ENCODE measurements at places on chromosomes 5 and 9.

GRCh38 chr9:129163753-129164152, 14.3 kb downstream of the IER5L start:
- no peak for DNase-seq

DNA sequence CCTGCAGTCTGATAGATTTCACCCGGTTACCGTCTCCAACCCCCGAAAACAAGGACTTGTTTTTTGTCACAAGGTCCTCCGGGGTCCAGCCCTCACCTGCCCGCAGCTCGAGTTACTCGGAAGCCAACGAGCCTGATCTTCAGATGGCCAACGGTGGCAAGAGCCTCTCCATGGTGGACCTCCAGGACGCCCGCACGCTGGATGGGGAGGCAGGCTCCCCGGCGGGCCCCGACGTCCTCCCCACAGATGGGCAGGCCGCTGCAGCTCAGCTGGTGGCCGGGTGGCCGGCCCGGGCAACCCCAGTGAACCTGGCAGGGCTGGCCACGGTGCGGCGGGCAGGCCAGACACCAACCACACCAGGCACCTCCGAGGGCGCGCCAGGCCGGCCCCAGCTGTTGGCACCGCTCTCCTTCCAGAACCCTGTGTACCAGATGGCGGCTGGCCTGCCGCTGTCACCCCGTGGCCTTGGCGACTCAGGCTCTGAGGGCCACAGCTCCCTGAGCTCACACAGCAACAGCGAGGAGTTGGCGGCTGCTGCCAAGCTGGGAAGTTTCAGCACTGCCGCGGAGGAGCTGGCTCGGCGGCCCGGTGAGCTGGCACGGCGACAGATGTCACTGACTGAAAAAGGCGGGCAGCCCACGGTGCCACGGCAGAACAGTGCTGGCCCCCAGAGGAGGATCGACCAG, 121.3 kb downstream of the DAB2IP start:
- no peak for DNase-seq

DNA sequence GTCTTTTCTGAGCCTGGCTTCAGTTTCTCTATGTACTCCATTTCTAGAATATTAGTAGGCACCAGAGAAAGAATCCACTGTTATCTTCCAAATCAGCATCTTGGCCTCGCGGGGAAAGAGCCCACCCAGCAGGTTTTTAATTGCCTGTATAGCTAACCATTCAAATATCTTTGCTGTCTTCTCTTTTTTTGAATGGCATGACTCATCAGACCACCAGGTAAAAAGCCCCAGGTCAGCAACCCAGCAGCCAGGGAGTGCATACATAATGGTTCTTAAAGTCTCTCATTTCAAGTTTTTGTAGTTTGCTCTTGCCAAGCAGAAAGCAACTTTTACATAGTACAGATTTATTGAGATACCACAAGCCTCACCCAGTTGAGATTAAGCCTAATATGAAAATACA, 50.7 kb downstream of the TMEM167A start:
- DNase-seq: no peak

- DNase-seq: no peak
Observed at GRCh38 chr5:54148067-54148845, 162.1 kb downstream of the ARL15 start.

GRCh38 chr5:73908846-73909245, 282.9 kb downstream of the ARHGEF28 start:
- no peak for DNase-seq

- no peak for DNase-seq
Observed at GRCh38 chr5:58505971-58506640, 14.9 kb downstream of the GAPT start.

GRCh38 chr5:55711507-55712022, 559 bp downstream of the SLC38A9 start:
- no peak for DNase-seq

DNA sequence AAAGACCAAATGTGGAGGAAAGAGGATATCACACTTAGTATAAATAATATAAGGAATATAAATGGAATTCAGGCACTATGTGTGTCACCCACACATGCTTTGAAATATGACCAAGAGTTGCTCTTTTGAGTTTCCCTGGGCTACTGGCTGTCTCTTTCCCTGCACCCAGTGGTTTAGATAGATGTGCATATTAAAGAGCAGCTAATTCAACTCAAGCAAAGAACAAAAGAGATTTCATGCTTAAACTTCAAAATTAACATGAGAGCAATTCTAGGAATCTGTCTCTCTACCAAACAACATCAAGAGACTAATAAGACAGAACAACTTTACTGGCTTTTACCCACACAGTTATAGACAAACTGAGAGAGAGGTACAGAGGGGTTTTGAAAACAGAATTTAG, 38.0 kb upstream of the ITGA1 start:
- DNase-seq: no peak

DNA sequence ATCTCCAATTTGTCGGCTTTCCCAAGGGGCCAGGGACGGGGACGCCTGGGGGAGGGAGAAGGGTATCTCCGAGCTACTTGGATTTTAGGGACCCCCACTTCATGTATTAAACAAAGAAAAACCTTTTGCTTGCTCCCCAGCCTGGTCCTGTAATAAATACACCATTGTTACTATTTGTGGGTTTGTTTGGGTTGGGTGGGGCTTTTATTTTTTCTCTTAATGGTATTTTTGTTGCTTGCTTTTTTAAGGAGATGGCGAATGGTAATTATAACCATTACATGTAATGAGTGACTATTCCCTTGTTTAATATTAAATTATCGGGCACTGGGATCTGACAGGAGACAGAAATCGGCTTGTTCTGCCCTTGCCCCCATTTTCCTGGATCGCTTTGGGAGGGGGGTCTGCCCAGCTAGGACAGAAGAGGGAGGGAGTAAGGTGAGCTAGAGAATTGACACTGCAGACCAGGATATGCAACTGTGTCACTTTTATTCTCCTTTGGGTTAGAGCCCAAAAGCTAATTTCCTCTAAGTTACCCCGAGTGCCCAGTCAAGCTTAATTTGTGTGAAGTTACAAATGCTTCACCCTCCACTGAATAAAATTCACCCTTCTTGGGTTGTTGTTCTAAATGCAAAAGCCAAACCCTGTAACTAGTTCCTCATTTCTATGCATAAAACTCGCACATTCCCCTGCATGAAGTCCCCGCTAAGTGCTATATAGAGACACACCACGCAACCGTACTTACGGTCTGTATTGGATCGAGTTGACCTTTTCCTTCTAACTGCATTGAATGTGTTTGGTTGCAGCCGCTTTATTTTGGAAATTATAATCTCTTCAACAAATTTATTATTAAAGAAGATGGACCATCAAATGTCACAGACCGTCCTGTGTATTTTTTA, 1.6 kb upstream of the ZNF608 start:
- no peak for DNase-seq

GRCh38 chr9:25864509-25864908, 186.3 kb upstream of the TUSC1 start:
- DNase-seq: no peak

DNA sequence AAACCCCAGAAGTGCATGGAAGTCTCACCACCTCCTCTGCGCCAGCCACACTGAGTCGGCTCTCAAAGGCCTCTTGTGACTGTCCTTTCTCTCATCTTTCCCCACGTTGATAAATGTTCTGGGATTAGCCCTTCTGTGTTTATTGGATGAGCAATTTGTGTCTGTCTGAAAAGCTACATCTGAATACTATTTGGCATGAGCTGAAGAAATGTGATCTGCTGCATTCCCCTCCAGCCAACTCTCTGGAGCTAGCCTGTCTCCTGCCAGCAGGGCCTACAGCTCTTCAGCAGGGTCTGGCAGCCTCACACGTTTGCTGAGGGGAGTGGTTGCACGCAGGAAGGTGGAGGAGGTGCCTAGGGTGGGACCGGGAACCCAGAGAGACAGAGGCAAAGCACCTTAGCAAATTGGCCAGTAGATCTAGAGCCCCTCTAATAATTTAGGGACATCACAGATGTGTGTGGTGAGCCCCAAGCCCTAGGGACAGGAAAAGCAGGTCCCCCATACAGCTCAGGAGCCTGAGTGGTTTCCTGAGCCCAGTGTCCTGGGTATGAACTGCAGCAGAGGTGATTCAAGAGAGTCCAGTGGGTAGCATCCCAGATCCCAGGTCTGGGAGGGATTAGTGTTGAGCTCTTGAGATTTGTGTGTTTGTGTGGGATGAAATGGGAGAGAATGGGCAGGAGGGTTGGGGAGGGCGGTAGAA, 20.5 kb upstream of the B4GALT1 start:
- no peak for DNase-seq

GRCh38 chr9:112013266-112013665, 116.7 kb downstream of the UGCG start:
- no peak for DNase-seq
